ENCODE measurements at places on chromosomes 12 and 14.

GRCh38 chr14:29536886-29537511, 390.6 kb downstream of the PRKD1 start:
- DNase-seq, result peak; percentile 6

DNA sequence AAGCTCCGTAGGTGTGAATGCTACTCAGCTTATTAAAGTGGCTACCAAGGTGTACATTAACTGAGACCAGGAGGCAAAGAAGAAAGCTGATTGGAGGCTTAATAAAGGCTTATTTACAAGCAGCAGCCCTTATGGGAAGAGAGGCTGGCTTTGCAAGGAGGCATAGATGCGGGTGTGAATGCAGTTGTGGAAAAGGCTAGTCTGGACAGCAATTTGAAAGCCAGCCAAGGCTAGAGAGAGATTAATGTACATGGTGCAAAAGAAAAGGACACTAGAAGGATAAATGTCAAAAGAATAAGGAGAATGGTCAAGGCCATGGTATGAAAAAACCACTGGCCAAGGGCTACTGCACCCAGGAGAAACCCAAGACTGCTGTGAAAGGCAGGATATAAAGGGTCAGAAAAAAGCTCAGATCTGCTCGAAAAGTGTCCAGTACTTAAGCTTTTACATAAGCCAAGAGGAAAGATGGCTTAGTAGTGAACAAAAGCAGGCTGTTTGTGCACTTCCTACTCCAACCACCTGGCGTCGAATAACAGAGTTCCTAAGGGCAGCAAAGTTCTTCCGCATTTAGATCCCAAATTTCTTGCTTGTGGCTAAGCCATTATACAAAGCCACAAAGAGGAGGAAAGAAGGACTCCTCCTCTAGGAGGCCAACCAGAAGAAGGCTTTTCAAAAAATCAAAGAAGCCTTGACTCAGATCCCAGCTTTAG, 24.0 kb downstream of the KLRK1 start:
- DNase-seq, result no peak

DNA sequence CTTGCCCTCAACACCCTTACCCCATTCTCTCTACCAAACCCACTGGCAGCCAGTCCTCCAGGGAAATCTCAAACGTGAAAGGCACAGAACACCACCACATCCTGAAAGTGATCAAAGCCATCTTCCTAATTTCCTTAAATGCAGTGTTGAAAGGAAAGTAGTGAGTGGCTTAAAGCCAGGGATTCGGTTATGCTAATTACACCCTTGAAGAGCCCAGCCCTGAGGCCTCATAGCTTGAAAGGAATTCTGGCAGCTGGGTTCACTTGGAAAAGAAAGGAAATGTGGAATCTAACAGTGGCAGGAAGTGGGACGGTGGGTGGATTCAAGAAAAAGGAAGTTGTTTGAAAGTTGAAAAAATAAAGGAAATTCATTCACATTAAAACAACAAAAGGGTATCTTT, 73.0 kb upstream of the FICD start:
- no peak for DNase-seq

GRCh38 chr12:6280053-6280469, 30.4 kb upstream of the PLEKHG6 start:
- peak; percentile 96 for DNase-seq

- peak; percentile 49 for DNase-seq
These were observed 233.2 kb downstream of the NRXN3 start for GRCh38 chr14:78403278-78403815.

DNA sequence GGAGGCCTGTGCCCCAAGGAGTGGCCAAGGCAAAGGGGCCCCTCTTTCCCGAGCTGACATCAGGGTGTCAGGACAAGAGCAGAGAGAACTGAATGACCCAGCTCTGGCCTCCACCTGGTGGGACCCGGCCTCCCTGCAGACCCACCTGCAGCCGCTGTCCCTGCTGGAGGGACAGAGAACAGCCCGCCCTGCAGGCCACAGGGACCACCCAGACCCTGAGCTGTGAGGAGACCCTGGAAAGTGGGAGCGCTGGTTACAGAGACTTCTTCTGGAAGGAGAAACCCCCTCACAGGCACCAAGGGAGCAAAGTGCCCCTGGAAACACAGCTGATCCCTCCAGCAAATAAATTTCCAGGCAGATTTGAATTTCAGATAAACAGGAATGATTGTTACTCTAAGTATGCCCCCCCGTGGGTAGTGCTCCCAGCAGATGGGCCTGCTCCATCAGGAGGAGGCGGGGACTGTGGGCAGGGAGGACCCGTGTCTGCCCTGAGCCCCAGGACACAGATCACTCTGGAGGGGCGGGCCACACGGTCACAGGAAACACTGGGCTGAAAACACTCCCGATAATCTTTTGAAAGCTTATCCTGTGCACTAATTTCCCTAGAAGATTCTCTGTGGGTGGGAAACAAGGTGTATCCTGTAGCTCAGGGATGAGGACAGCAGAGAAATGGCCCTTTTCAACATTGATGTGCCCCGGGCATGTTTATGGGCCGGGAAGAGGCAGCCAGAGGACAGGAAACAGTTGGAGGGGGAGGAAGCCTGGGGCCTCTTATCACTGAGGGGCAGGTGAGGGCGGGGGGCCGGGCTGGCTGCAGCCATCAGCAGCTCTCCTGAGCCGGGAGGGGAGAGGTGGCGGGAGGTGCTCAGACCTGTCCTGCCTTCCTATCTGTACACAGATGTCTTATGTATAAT, 276.0 kb downstream of the ADGRD1 start:
- no peak for DNase-seq

- DNase-seq, result no peak
These were observed 15.0 kb upstream of the ARMH4 start for GRCh38 chr14:58167057-58167456.

- no peak for DNase-seq
These were observed 156.3 kb upstream of the FKBP4 start for GRCh38 chr12:2638273-2639019.

DNA sequence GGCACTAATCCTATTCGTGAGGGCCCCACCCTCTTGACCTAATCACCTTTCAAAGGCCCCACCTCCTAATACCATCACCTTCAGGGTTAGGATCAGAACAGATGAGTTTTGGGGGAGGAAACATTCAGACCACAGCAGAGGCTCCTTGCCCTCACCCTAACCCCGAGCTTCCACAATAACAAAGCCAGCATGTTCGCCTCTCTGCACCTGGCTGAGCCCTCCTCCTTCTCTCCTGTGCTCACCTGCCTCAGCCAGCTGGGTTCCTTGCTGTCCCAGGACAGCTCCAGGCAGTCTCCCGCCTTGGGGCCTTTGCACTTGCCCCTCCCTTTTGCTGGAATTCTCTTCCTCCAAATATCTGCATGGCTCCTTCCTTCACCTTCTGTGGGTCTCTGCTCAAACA, 9.7 kb upstream of the RAN start:
- no peak for DNase-seq

DNA sequence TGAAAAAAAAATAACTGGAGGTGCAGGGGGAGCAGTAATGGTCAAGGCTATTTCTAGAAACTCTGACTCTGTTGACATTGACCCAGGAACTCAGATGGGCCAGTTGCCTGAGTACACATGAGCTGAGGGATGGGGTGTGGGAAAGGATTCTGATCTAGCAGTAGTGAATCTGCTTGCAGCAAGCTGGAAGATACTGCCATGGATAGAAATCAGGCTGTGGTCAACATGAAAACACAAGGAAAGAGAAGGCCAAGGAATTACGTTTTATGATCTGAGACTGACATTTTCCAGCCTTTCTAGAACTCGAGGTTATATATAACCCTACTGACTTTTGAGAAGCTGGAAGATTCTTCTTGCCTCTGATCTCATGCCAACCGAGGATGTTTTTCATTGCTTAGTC, 90.0 kb downstream of the ANO6 start:
- DNase-seq, result no peak

DNA sequence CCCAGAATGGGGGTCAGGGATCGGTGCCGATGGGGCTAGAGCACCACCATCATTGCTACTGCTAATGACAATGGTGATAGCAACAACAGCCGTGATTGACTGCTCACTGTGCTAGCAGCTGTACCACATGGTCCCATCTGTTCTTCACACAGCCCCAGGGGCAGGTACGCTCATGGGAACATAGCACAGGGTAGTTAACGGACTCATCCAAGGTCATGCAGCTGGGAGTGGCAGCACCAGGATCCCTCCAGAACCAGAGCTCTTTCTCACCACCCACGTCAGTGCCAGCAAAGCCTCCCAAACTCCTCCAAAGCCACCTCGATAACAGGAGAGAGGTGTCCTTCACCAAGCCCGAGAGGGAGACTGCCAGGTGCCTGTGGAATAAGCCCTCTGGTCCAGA, 11.2 kb upstream of the DYNC1H1 start:
- no peak for DNase-seq

- DNase-seq, result peak; percentile 77
These were observed 102.1 kb downstream of the ERGIC2 start for GRCh38 chr12:29278673-29279420.

GRCh38 chr14:100737526-100737925, 10.8 kb downstream of the DLK1 start:
- DNase-seq, result no peak

DNA sequence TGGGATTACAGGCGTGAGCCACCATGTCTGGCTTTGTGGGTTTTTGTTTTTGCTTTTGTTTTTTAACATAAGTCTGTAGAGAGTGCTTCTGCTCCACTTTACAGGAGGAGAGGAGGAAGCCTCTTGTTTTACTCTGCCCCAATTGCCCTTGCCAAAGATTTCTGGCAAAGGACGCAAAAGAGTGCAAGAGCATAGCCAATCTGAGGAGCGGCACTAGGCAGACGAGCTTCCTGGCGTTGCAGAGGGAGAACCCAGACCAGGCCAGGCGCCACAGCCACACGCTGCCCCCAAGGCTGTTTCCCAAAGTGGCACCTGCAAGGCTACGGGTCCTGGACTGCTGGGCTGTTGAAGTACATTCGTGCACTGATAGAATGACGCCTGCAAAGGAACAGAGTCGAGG, 96.2 kb downstream of the BBS10 start:
- DNase-seq, result no peak

- no peak for DNase-seq
These were observed 381.9 kb upstream of the RGS6 start for GRCh38 chr14:71550367-71550766.

DNA sequence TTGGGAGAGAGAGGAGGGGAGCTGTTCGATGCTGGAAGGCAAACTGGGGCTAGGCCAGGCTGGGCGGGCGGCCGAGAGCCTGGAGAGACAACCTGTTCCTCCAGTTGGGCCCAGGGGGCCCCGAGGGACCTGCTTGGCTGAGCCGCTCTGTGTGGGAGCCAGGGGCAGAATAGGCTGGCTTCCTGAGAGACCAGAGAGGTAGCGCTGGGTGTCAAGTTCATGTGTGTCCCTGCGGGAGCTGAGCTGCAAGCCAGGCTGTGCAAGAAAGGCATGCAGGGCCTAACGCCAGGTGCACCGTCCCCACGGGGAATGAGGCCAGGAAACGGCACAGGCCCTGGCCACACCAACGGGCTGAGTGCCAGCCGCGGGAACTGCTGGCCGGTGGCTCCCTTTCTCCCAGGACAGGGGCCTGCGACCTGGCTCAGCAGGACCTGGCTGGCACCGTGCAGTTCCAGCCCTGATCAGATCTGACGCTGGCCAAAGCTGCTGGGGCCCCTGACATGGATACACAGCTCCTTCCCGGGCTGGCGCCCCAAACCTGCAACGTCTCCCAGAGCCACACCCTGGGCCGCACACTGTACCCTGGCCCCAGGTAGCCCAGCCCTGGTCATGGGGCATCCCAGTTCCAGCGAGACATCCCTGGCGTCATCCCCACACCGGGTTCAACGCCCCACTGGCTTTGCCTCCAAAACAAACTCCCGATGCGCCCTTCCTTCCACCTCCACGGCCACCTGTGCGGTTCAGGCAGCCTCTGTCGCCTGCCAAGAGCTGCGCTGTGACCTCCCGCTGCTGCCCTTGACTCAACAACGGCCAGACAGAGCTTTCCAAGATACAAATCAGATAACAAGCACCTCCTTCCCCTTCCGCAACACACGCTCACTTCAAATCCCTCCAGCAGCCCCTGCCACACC, 65.0 kb downstream of the RFLNA start:
- DNase-seq, result no peak

- no peak for DNase-seq
These were observed 120.5 kb downstream of the KCNMB4 start for GRCh38 chr12:70486588-70486987.

DNA sequence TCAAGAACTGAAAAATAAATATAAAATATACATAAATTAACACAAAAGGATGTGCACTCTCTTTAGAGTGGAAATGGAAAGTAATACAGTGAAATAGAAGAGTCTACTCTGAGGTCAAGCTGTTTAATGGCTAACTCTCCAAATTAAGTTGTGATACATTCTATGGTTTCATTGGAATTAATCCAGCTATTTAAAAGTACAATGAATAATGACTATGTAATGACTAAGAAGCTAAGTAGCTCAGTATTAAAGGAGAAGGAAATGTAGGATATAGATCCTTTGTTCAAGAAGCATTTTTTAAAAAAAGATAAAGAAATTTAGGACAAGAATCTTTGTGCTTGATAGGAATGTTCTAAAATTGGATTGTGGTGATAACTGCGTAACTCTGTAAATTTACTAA, 85.3 kb downstream of the LRP6 start:
- peak; percentile 66 for DNase-seq

GRCh38 chr12:77231501-77231918, 166.1 kb upstream of the E2F7 start:
- no peak for DNase-seq

GRCh38 chr14:75877292-75877691, 104.5 kb downstream of the TGFB3 start:
- DNase-seq, result peak; percentile 94

DNA sequence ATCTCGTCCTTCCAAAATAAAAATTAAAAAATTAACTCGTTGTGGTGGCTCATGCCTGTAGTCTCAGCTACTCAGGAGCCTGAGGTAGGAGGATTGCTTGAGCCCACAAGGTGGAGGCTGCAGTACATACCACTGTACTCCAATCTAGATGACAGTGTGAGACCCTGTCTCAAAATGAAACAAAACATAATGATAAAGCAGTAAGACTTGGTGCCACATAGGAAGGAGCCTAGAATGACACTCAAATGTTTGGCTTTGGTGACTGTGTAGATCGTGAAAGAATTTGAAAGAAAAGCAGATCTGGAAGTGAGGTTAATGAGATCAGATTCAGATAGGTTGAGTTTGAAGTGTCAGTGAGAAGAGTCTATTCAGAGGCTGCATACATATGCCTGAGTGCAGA, 150.1 kb upstream of the ATP2B1 start:
- DNase-seq, result no peak
